ENCODE measurements at places on chromosomes 7 and 10.

GRCh38 chr10:83983578-83984255, 155.6 kb upstream of the GHITM start:
- DNase-seq: peak; percentile 10

DNA sequence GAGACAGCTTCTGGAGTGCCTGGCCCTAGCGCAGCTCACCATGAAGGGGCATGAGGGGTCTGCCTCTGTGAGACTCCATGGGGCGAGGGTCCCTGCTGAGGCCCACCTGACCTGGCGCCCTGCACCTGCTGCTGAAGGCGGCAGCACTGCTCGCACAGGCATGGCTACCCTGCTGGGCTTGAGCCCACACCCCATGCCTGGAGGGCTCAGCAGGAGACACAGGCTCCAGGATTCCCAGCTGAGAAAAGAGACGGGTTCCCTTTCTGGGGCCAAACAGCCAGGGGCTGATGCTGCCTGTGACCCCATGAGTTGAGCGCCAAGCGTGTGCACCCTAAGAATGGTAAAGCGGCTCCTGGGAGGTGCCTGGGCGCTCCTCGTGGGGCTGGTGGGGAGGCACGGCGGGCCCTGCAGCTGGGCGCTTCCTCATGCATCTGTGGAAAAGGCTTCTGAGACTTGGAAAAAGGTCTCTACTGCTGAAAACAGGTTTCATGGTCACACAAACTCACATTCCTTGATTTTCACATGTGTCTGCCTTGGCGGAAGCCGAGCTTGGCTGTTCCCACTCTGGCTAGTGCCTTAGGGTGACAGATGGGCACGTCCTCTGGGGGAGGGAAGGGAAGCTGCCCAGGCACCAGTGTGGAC, 233.4 kb downstream of the ZMYND11 start:
- no peak for DNase-seq

DNA sequence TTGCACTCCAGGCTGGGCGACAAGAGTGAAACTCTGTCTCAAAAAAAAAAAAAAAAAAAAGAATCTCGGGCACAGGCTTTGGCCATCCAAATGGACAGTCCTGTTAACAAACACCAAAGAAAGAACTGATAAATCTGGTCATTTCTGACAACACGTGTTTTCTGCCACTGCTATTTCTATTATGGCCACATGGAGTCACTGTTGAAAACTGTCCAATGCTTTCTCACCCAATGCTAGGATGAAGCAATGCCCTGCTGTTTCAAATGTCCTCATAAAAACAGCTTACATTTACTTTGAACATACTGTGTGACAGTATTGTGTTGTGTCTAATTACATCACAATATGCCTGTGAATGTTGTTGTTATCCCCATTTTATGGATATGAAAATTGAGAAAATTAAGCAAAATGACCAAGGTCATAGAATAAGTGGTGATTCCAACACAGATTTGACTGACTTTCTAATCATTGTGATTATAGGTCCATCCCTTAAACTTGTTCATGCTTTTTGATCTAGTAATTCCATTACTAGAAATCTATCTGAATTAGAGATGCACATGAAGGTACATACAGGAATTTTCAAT, 19.9 kb upstream of the MAP3K8 start:
- no peak for DNase-seq

DNA sequence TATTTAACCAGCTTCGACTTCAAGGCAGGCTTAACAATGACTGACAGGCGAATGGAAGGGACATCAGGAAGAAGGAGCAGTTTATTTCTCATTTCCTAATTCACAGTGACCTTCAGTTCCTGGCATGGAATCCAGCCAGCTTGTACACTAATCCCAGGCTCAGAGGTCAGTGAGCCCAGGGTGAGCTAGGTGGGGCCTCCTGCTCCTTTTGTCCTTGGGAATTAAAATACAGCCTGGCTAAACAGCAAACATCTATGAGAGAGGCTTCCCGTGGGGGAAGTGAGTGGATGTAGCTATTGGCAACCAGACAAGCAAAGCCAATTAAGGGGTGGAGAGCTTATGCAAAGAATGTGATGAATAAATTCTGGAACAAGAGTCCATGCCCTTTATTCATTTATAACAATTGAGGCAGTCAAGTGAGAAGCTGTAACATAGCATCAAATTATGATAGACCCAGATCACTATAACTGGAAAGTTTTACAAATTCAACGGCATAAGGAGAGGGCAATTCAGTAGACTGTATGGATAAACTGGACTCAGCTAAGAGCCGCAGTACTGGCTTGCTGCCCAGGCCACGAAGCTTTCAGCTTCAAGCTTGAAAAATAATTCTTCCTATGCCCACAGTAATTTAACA, 57.1 kb downstream of the STK17A start:
- peak; percentile 67 for DNase-seq

DNA sequence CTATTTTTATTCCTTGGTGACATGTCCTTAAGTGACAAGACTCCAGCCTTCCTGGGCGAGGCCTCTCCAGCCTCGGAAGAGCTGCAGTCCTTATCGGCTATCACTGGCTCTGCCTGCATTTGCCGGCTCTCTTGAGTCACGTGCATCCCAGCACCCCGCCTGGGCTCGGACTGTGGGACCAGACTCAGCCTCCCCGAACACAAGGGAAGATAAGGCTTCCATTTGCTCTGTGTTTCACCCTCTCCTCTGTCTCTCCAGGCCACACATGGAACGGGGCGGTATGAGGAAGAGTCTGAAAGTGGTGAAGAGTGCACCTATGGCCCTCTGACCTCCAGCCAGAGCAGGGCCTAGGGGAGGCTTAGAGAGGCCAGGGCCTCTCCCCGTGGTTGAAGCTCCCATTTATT, 4.7 kb downstream of the GDF2 start:
- no peak for DNase-seq

- peak; percentile 99 for DNase-seq
Observed at GRCh38 chr10:30736685-30737232, 107.2 kb upstream of the LYZL2 start.

- DNase-seq: no peak
Observed at GRCh38 chr7:41052736-41053135, 650.2 kb downstream of the INHBA start.

GRCh38 chr10:62735464-62736167, 68.9 kb upstream of the ADO start:
- DNase-seq: no peak

GRCh38 chr7:130896898-130897514, 163.0 kb upstream of the KLF14 start:
- DNase-seq: no peak

GRCh38 chr7:105680505-105681187, 99.4 kb upstream of the EFCAB10 start:
- DNase-seq: no peak

DNA sequence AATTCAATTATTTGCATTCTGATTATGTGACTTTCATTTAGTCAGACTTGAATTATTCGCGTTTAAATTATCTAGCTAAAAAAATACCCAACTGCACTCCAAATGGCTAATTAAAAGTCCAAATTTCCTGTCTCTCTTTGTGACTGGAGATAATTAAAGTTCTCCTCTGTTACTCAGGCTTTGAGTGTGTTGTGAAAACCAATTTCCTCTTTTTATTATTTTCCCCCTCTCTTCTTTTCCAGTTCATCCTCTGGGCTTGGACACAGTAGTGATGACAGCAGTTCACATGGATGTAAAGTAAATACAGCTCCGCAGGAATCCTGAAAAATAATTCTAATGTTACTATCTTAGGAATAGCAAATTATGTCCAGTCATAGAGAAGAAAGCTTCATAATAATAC, 80.6 kb downstream of the SNX10 start:
- no peak for DNase-seq

- no peak for DNase-seq
Observed at GRCh38 chr7:10662982-10663884, 310.4 kb upstream of the PHF14 start.

- no peak for DNase-seq
Observed at GRCh38 chr10:31396376-31396775, 77.4 kb downstream of the ZEB1 start.

GRCh38 chr10:54131833-54132232, 669.2 kb downstream of the PCDH15 start:
- DNase-seq: no peak

GRCh38 chr10:66804962-66805361, 120.9 kb upstream of the LRRTM3 start:
- no peak for DNase-seq
